ENCODE measurements at places on chromosomes 2 and 18. TPM values are rescaled to one million over a fixed set of nuclear protein-coding genes. Genes with fewer than 3 reads are reported as not detected.

Gene TTC39C
- total RNA-seq = 13.0 TPM

Gene CCDC148
- total RNA-seq = not detected

Gene ZNF385B
- total RNA-seq = 2.6 TPM

Gene FEV
- not detected for total RNA-seq

Gene CNTNAP5
- total RNA-seq = not detected

Gene VWC2L
- total RNA-seq = under 0.01 TPM

Gene AGXT
- total RNA-seq = not detected

Data from placental epithelial cell (primary cell).